Activated T-cell treated with anti-CD3 and anti-CD28 coated beads for 1 hour (primary cell): ENCODE measurements at places on chromosomes 6 and 20.

DNA sequence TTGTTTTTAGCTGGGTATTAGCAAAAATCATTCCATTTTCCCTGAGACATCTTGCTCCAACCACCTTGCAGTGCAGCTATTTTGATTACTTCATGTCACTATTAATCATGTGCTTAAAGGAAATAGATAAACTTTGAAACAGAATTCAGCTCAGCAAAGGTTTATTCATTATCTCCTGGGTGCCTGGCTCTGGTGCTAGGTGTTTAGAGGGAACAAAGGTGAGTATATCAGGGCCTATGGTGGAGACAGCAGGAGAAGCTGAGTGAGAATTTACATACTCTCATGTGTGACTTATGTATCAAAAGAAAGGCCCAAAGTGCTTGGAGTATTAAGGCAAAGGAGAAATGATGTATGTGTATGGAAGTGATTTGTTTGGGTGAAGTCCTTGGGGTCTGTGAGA is 63.8 kb upstream of the BMP2 start:
- no peak for DNase-seq

DNA sequence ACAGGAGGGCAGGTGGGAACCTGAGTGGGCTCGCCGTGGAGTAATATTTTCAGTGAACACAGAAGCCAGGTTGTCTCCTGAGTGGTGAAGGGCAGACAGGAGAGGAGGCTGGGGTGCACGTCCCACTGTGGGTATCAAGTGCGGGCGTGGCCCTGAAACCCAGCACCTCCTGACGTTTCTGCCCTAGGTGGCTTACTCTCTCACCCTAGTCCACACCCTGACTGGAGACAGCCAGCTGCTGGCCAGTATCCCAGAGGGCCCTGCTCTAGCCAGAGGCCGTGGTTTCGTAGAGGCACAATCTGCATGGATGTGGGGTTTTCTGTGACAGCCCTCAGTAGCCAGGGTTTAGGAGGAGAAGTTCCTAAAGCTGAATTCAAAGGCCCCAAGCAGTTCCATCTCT is 86.7 kb downstream of the TRERF1 start:
- DNase-seq = no peak

GRCh38 chr6:158771399-158772152 is 47.6 kb downstream of the EZR start:
- no peak for DNase-seq

GRCh38 chr6:143059663-143060353 is 881 bp upstream of the AIG1 start:
- no peak for DNase-seq

DNA sequence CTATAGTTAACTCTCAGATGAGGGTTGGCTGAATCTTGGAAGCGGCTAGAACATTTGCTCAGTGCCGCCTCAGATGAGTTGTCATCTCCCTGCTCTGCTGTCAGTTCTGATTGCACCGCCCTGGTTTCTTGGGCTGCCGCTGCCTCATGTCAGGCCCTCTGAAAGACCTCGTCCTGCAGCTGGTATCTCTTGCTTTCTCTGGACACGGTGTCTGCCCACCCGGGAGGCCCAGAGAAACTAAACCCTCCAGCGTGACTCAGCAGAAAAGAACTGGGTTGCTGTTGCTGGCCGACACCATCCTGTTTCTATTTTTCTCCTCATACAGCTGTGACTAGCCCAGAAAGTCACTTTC is 355.4 kb downstream of the CD83 start:
- DNase-seq = no peak

GRCh38 chr20:18138639-18139583 is 1.2 kb downstream of the KAT14 start:
- no peak for DNase-seq

DNA sequence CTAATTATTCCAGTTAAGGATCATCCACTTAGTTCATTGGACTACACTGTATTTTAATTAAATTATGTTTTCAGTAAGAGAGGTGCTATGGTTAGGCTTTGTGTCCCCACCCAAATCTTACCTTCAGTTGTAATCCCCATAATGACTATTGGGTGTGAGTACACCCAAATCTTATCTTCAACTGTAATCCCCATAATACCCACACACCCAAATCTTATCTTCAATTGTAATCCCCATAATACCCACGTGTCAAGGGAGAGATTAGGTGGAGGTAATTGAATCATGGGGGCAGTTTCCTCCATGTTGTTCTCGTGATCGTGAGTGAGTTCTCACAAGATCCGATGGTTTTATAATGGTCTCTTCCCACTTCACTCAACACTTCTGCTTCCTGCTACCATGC is 208.0 kb upstream of the PHACTR1 start:
- no peak for DNase-seq

- DNase-seq = no peak
These were observed 44.1 kb downstream of the BLTP3A start for GRCh38 chr6:34836008-34836407.

DNA sequence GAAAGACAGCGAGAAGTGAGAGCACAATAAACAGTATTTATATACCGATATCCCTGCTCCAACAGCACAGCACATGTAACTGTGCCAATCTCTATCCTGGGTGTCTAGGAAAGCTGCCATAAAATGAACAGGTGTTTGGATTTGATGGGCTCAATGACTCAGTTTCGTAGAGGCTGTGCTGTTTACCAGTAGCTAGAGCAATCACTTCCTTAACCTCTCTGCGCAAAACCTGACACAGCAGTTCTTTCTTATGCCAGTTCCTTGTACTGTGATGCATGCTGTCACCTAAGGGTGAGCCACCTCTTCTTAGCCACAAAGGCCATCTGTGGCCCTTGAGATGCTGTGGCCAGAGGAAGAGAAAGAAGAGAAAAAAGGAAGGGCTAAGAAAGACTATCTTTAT is 59.3 kb downstream of the SHPRH start:
- DNase-seq = no peak

DNA sequence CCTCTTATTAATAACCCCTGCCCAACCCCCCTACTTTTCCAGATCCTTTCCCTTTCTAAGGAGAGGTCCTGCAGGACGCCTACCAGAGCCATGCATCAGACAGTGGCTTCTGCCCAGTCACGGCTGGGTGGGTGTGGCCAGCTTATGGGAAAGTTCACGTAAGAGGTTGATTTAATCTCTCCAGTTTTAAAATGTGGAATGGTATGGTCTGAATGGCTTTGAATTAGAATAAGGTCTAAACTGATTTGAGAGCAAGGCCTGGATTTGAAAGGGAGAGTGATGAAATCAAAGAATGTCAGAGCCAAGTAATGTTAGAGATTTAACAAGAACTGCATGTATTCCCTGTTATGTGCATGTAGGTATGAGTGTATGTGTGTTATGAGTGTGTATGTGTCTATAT is 275.7 kb downstream of the PAX1 start:
- no peak for DNase-seq

DNA sequence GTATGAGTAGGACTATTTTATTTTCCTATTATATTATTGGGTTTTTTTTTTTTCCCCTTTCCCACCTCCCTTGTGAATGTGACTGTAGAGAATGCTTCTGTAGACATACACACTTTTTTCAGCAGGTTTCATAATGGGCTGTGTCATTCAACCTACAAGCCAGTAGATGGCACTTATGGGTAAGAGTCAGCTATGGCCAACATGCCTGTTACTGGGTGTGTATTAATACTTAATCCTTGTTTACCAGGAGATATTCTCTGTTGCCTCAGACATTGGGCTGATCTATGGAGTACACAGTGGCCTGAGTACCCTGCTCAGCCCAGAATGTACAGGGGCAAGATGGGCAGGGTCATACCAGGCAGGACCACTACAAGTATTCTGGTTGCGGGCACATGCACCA is 382.5 kb downstream of the EPHA7 start:
- DNase-seq = no peak

- DNase-seq = no peak
These were observed 29.8 kb upstream of the TPBG start for GRCh38 chr6:82333781-82334180.

DNA sequence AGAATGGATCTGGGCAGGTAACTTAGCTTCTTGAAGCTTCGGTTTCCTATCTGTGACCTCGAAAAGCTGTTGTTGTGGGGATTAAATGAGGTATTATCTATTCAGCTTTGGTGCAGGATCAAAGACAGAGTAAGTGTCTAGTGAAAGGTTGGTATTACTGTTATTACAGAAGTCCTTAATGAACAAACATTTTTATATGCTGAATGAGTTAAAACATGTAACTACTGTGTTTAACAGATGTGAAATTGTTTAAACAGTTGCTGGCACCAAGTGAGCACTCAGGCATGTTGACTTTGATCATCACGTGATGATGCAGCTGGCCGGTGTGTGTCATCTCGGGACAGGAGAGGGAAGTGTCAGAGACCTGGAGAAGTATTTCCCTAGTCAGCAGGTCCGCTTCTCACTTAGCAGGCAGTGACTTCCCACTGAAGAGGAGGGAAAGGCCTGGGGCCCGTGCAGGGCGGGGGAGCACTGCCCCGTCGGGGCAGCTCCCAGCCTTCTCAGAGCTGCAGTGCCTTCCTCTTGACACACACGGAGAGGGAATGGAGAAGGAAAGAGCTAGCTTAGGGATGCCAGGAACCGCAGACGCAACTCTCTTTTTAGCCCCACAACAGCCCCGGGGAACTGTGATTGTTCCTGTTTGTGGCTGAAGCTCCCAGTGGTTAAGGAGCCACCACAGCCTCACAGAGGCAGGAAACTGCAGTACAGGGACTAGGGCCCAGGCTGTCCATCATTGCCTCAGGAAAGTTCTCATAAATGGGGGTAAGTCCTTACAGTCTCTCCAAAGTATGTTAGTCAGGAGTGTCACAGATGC is 18.0 kb downstream of the TUBB2A start:
- DNase-seq = no peak

DNA sequence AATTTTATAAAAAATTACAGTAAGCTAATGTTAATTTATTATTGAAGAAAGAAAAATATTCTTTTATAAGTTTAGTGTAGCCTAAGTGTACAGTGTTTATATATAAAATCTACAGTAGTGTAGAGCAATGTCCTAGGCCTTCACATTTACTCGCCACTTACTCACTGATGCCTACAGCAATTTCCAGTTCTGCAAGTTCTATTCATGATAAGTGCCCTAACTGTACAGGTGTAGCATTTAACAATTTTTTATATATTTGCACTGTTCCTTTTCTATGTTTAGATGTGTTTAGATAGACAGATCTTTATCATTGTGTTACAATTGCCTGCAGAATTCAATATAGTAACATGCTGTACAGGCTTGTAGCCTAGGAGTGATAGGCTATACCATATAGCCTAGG is 80.1 kb upstream of the HDAC2 start:
- no peak for DNase-seq

- DNase-seq = no peak
These were observed 30.7 kb downstream of the SLC22A3 start for GRCh38 chr6:160378882-160379281.

GRCh38 chr20:10432079-10432478 is 1.9 kb downstream of the MKKS start:
- DNase-seq = no peak

DNA sequence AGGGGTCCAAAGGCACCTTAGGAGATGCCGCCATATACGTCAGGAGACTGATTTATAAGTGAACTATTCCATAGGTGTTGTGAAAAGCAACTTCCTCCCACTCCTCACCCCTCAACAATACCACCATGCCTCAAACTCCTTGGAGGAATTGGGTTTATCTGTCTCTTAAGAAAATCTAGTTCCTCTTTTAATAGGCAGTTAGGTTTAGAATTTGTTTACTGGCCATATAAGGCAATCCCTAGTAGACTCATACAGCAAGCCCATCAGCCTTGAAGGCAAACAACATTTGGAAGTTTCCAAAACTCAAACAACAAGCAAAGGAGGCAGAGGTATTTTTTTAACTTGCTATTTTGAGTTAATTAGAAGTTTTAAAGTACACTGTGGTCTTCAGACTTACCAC is 66.1 kb downstream of the PRND start:
- no peak for DNase-seq

- no peak for DNase-seq
These were observed 70.8 kb downstream of the EYA4 start for GRCh38 chr6:133312006-133312405.

DNA sequence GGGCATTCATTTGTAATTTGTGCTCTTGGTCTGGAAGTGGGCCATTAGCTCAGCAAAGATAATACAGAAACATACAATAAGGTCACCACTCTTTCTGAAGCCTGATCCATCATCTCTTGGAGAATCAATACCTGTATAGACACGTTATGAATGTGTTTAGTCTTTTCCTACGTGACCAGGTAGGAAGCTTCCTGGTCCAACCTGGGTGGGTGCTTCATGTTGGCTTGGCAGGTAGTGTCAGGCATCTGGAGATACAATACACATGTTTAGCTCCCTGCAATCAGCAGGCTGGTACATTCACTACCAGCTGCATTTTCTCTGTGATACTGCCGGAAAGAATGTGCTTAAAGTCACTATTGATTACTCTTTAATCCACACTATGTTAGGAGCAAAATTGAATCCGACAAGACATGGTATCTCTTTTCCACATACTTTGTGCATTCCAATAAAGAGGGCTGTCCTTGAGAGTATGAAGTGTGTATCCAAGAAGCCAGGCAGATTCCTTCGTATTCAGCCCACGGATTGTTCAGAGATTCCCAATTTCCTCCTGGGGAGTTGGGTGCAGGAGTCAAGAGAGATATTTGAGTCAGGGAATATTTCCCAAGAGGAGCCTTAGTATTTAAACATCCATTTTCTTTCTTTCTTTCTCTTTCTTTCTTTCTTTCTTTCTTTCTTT is 49.9 kb upstream of the RANBP9 start:
- DNase-seq = no peak

GRCh38 chr6:36821581-36822335 is 17.5 kb downstream of the CPNE5 start:
- DNase-seq = no peak

GRCh38 chr6:111683749-111684267 is 78.1 kb upstream of the TRAF3IP2 start:
- no peak for DNase-seq

DNA sequence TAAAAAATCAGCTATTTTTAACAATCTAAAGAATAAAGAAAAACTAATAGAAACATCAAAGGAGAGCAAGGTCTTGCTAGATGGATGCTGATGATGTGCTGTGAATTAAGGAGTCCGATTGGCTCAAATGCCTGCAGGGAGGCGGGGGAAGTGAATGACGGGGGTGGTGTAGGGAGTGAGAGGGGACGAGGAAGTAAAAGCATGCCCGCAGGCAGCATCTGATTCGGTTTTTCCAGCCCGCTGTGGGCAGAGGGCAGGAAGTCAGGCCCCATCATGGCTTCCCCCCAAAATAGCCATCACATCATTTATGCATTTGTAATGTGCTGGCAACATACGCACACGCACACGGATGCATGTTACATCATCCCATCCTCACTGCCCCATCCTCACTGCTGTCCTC is 10.3 kb downstream of the RSPO4 start:
- DNase-seq = no peak

DNA sequence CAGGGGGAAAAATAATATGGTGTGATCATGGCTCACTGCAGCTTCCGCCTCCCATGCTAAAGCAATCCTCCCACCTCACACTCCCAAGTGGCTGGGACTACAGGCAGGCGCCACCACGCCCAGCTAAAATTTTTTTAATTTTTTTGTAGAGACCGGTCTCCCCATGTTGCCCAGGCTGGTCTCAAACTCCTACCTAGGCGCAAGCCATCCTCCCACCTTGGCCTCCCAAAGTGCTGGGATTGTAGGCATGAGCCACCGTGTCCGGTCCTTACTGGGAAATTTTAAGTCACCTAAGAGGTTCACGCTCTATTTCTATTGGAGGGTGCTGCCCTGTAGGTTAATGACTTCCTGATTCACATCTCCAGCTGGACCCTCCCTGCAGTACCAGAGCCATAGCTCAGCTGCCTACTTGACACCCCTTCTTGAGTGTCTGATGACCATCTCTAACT is 626 bp upstream of the CDK5RAP1 start:
- no peak for DNase-seq

GRCh38 chr6:24126586-24127192 is 674 bp downstream of the NRSN1 start:
- DNase-seq = no peak
